Pancreas (tissue), 10 donors: ENCODE measurements at places on chromosomes 16 and 17.

- peaks cover 20% of the 10 kb centered on the region for H3K36me3 ChIP-seq
- no peak overlapping the region for H3K27ac ChIP-seq
- no peaks in the 10 kb centered on the region for H3K4me1 ChIP-seq
These were observed 12.4 kb downstream of the CCDC43 start for GRCh38 chr17:44677136-44677535.

DNA sequence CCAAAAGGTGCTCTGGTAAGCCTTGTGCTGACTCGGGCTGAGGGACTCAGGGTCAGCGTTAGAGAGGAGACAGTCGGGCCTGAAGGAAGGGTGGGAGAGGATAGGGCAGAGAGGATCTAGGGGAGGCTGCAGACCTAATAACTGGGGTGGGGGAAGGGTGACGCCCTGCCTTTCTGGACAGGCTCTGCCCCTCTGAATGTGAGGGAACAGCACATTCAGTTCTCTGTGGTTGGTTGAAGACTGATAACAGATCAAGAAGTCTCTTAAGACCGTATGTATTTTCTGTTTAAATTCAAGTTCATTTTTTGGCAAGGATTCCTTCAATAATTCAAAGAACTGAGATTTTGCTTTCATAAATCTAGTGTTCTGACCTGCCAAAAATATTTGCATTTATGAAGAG, 56.2 kb upstream of the TEKT3 start:
- no peak overlapping the region for H3K27ac ChIP-seq
- H3K4me1 ChIP-seq = no peaks in the 10 kb centered on the region
- H3K27me3 ChIP-seq = no peaks in the 10 kb centered on the region
- no peak overlapping the region for H3K4me3 ChIP-seq
- no peak for DNase-seq
- no peaks in the 10 kb centered on the region for H3K36me3 ChIP-seq

DNA sequence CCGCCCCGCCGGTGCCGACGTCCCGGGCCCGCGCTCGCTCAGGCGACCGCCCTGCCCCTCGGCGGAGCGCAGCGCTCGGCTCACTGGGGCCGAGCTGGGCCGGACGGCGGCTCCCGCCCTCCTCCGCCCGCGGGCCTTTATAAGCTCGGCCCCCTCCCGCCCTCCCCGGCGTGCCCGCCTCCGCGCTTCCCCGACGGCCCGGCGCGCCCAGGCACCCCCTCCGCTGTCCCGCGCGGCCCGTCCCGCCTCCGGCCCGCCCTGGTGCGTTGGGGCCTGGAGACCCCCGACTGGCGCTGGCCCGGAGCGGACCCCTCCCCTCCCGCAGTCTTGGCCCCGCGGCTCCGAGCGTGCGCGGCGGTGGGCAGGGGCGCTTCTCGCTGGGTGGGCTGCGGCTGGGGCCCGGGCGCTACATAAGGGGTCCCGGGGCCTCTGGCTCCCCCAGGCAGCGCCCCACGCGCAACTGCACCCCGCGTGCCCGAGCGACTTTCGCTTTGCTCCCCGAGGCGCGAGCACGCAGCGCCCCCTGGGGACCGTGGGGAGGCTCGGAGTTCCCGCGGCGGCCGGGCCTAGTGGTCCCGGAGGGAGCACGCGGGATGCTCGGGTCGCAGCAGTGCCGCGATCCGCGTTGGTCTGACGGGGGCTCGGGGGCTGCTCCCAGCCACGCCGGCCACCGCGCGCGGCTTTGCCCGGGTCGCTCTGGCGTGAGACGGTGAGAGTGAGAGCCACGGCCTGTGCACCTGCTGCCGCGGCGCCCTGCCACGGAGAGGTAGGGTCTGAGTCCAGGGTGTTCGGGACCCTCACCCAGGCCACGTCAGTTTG, at the start of gene PIEZO1:
TSS of gene PIEZO1 (minus strand) at position 115 of the 819 bp plus-strand sequence. CDS start 256 bp downstream, outside the sequence.
- DNase-seq = peak; percentile 58
- peak within 1 kb of the TSS; percentile 90 for H3K27ac ChIP-seq
- peak within 1 kb of the TSS; percentile 65 for H3K4me3 ChIP-seq
- H3K27me3 ChIP-seq = no peaks in the 10 kb centered on the region
- H3K4me1 ChIP-seq = peaks cover 3% of the 10 kb centered on the region
- H3K36me3 ChIP-seq = no peaks in the 10 kb centered on the region

DNA sequence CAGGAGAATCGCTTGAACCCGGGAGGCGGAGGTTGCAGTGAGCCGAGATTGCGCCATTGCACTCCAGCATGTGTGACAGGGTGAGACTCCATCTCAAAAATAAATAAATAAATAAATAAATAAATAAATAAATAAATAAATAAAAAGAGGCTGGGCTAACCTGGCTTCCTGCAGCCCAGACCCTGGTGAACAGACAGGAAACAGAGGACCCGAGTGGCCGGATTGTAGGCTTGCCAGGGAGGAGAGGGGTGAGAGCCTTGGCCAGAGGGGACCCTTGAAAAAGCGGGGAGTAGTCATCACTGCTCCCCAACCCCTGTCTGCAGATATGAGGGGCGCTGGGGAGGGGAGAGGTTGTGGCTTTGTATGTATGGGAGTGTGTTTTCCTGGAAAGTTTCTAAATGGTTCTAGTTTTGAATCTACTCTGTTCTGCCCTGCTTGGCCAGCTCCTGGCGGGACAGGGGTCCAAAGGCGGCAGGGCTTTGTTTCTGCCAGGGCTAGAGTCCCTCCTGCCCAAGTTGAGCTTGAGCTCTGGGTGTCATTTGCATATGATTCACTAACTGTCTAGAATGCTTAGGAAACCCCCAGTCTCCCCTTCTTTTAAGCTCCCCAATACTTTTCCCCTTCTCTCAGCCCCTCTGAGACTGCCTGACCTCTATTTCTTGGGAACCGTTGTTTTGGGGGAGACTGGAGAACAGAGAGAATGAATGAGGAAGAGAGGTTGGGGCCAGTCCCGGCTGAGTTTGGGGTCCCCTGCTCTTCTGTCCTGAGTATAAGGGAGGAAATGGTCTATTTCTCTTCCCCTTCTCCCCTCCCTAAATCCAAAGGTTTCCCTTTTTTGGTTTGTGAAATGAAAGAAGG, 16.4 kb downstream of the RARA start:
- H3K27ac ChIP-seq = peak overlapping the region; percentile 50
- H3K36me3 ChIP-seq = no peaks in the 10 kb centered on the region
- no peaks in the 10 kb centered on the region for H3K27me3 ChIP-seq
- no peak overlapping the region for H3K4me3 ChIP-seq
- peaks cover 56% of the 10 kb centered on the region for H3K4me1 ChIP-seq

GRCh38 chr16:85123891-85124635, 11.8 kb upstream of the CIBAR2 start:
- DNase-seq = no peak
- no peak overlapping the region for H3K4me3 ChIP-seq
- no peaks in the 10 kb centered on the region for H3K36me3 ChIP-seq
- peaks cover 7% of the 10 kb centered on the region for H3K4me1 ChIP-seq
- no peak overlapping the region for H3K27ac ChIP-seq

DNA sequence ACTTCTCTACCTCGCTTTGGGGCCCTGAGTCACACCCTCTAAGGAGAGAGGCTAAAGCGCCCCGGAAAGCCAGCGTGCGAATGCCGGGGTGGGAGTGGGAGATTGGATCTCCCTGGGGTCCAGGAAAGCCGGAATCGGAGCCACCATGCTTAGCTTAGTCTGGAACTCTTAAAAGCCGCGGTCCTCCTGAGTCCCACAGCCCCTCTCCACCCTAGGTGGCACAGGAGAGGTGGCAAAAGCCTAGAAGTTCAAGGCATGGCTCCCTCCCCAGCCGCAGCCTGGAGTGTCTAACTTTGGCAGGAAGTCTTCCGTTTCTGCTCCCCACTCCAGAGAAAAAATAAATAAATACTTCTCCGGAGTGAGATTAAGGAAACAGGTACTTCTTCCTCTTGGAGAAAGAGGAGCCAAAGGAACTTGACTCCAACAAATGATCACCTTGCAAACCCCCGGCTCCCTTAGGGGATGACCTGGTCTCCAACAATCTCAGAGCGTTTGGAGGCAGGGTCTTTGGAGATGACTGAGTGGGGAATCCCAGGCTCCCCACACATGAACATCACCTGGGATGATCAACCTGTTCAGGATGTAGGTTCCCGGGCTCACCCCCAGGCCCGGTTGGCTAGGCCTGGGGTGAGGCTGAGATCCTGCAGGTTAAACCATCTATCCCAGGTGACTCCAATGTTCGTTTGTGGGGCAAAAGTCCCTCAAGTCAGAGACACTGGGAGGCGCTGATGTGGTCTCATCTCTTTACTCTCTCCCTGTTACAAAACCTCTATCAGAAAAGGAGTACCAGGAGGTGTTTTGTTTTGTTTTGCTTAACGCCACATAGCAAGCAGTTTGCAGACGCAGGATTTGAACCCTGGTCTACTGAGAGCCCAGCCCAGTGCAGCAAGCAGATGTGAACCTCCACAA, 2.9 kb downstream of the CIITA start:
- no peak overlapping the region for H3K4me3 ChIP-seq
- no peaks in the 10 kb centered on the region for H3K36me3 ChIP-seq
- no peaks in the 10 kb centered on the region for H3K4me1 ChIP-seq
- H3K27ac ChIP-seq = peak overlapping the region; percentile 6
- no peak for DNase-seq

GRCh38 chr16:68973611-68974120, 130.3 kb downstream of the TANGO6 start:
- DNase-seq = no peak
- no peak overlapping the region for H3K4me3 ChIP-seq
